ENCODE measurements at places on chromosomes 2 and 18.

DNA sequence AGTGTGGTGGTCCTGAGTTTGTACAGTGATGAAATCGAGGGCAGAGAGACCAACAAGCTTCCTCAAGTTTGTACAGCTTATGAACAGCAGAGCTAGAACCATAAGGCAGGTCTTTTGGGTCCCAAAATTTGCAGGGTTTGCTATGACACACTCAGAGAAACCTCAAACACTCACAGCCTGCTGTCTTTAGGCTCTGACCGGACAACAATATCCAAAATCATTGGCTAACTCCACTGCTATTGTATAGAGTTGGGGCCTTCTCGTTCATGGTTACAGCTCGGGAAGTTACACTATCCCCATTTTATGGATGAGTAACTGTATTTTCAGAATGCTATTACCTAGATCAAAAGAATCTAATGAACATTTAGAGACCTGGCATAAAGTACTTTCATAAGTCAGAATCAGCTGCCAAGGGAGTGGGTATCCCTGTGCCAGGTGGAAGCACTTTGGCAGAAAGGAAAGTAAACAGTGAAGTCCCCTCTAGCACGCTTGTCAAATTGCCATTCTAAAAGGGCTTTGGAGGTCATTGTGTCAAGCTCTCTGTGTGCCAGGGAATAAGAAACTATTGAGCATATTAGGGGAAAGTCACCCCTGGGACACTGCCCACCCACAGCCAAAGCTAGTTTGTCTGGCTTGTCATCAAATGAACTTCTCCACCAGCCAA is 331.8 kb downstream of the ALK start:
- no peak for DNase-seq

DNA sequence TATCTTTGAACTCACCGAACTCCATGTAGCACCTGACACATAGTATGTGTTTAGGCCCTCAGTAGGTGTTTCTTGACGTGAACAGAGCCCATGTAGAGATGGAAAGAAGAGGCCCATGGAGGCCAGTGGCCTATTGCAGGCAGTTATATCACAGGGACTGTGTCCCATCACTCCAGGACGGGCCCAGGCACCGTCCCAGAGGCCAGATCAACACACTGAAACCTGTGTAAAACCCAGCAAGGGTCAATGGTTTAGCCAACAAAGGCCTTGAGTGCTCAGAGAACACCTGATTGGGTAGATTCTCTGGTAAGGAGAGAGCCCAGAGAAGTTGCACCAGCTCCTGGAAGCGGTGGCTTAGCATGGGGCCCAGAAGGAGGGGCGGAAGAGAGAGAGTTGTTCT is 82.8 kb downstream of the INHBB start:
- no peak for DNase-seq

DNA sequence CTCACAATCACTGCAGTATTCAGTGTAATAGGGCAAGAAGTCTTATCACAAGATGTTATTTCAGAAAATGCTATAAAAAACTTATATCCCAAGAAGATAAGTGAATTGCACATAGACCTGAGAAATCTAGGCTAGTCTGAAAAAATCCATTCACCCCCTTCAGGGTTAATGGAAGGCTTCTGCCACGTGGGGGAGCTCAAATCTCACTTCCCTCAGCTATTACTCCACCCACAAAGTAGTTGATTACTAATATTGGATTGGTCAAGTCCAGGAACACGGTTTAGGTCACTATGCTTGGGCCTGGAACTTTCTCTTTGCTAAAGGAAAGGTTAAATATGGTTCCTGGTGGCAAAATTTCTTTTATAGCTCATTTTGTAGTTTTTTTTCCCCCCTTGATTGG is 51.2 kb upstream of the ADAM23 start:
- DNase-seq = peak; percentile 26

GRCh38 chr2:163493359-163494298 is 242.2 kb downstream of the FIGN start:
- no peak for DNase-seq

DNA sequence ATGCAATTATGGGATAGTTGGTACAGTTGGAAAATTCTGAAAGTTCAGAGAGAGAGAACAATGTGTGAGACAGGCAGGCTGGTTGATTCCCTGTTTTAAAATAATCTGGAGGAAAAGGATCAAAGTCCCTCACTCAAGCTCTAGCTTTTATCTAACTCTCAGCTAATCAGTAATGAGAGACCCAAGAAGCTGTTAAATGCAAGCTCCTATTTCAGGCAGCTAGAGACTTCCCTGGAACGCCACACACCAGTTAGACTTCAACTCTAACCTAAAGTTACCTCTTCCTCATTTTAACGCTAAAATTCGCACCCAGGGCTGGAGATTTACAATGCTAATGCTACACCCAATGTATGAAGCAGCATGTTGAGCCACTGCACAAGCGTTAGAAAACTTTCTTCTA is 243.1 kb downstream of the EN1 start:
- no peak for DNase-seq

GRCh38 chr2:128275498-128276045 is 43.1 kb downstream of the HS6ST1 start:
- no peak for DNase-seq

All from erythroblast (primary cell).